GM13977 (cell line): ENCODE measurements at places on chromosomes 13 and 19.

DNA sequence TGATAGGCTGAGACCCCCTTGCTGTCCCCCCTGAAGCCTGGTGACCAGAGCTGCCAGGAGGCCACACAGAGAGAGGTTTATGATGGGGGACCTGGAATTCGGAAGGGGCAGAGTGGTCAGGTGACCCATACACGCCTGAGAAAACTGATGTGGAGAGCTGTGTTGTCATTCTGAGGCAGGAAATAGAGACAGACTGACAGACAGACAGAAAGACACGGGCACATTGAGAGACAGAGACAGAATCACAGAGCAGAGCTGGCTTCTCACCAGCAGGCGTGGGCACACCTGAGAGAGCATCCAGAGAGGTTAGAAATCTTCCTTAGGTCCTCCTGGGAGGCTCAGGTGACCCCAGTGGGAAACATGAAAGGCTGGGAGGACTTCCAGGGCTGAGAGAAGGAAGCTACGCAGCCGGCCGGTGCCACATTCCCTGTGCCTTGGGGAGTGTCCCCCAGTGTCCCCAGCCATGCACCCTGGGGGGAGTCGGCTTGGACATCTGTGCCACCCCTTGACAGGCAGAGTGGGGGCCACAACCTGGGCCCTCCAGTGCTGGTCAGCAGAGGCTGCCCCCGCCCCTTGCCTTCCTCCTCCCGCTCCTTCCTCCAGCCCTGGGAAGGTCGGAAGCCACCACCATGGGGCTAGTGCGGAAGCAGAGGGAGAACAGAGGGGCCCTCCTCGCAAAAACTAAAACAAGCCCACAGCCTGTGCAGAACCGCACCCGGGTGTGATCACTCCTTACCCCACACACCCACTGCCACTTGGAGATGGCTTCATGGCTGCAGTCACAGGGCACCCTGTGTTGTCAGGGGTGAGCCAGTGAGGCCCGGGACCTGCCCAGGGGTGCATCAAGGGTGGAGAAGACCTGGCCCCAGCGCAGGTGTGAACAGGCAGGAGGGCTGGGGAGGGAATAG is 2.2 kb downstream of the FFAR1 start:
- peak; percentile 32 for DNase-seq

DNA sequence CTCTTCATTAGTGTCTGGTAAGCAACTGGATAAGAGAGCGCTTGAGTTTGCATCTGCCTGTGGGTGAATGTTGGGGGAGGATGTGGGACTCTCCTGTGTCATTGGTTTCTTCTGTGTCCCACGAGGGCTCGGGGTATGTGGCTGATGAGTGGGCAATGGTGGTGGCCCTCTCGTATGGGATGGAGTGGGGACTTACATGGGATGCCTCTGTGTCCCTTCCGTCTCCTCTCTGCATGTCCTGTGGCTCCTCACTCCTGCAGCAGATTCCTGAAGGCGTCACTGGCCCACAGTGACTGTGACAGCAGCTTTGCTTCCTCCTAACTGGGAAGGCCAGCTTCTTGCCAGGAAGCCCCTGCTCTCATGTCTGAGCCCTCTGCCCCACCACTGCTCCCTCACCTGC is 2.6 kb upstream of the LRP3 start:
- no peak for DNase-seq

- no peak for DNase-seq
These were observed 75.4 kb downstream of the PTPRS start for GRCh38 chr19:5265260-5265659.

DNA sequence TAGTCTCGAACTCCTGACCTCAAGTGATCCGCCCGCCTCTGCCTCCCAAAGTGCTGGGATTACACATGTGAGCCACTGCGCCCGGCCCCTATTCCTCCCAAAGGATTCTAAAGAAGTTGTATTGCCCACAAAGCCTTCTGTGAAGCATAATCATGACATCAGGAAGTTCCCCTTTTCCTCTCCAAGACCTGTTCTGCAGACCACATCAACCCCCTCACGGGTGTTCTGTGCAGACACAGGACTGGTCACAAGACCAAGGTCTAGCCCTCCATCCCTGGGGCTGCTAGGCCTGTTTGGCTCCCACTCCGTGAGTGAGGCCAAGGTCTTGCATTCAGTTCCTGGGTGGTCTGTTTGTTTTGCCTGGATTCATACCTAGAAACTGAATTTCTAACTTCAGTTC is 178.1 kb downstream of the FLT1 start:
- DNase-seq, result no peak

DNA sequence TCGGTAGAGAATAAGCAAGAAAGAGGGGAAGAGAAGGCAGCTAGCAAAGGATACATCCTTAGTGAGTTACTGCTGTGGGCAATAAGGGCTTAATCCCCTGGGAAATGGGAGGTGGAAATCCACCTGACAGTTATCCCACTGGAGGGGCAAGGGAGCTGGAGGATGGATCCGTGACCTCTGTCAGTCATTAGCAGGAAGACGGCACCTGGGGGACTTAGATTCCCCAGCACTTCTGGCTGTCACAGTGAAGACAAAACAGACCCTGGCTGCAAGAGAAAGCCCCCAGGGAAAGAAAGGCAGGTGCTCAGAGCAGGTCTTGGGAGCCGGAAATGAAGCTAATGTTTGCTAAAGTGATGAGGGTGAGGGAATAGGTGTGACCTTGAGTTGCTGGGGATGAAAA is 70.4 kb upstream of the MRI1 start:
- DNase-seq, result no peak
